ENCODE measurements at places on chromosomes 4 and X.

GRCh38 chr4:26907731-26908599 lies 47.3 kb downstream of the STIM2 start:
- DNase-seq, result peak; percentile 14

- DNase-seq, result no peak
These were observed 56.8 kb upstream of the EMCN start for GRCh38 chr4:100574607-100575006.

GRCh38 chr4:158236304-158237030 lies 26.2 kb downstream of the TMEM144 start:
- no peak for DNase-seq

DNA sequence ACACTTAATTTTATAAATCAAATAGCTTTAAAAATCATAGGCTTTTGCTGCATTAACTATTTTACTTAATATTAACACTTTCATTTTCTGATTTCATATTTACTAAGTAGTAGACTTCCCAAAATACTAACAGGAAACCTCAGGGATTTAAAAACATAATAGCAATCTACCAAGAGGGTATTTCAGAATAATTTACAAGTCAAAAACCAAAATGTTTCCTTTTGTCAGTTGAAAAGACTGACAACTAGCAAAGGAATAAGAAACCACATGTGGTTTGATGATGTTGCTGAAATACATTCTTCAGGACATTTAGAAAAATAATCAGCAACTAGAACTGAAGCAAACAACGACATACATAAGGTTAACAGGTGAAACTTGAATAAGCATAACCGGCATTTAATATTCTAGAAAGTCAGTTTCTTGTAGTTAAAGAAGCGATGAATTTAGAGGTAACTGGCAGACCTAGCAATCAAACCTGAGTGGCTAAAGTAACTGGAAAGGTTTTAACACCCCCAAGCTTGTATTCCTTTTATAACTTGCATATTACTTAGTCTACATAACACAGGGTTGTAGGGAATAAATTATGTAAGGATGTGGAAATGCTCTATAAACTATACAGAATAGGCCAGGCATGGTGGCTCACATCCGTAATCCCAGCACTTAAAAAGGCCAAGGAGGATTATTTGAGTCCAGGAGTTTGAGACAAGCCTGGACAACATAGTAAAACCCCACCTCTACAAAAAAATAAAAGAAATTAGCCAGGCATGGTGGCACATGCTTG lies 40.0 kb downstream of the DHX15 start:
- DNase-seq, result no peak

DNA sequence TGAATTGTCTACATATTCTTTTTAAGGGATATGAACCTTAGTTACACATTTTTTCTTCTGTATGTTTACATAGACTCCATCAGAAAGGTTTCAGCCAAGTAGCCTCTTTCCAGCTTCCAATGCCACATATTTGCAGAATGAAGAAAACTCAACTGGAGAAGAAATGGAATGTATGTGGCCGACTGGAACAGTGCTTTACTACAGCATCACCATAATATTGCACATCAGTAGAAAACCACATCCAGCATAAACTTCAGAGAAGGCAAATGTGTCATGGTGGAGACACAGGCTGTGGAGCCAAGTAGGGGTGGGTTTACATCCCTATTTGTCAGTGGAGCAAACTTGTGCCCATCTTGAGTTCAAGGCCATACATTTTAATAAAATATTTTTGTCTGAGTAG lies 204.8 kb upstream of the LDB2 start:
- DNase-seq, result peak; percentile 76

GRCh38 chr4:89242864-89243732 lies 64.5 kb downstream of the GPRIN3 start:
- peak; percentile 21 for DNase-seq

DNA sequence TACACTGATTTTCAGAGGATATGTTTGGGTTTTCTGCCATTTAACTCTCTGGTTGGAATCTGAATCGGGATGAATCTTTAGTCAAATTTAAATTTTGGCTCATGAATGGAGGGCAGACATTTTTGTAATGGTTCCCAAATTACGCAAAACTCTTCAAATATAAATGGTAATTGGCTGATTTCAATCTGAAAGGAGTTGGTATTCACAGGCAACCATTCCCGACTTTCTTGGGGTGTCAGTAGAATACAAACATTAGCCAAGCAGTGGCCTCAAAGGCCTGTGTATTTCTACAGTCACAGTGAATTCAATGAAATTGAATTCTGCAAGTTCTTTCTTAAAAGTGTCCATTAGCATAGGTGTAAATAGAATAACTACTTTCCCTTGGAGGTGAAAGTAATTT lies 668.8 kb upstream of the PRKX start:
- DNase-seq, result no peak

DNA sequence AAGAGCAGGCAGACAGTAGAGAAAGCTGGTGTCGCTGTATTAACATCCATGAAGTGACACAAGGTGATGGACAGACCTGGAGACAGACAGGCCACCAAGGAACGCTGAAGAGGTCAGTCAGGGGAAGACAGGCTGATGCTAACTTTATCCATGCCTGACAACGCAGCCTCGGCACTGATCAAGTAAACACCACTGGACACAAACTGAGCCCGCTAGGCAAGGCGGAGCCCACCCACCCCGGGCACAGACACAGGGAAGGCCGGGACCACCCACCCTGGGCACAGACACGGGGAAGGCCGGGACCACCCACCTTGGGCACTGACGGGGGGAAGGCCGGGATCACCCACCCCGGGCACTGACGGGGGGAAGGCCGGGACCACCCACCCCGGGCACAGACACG lies 18.8 kb downstream of the PPP2R3B start:
- no peak for DNase-seq

DNA sequence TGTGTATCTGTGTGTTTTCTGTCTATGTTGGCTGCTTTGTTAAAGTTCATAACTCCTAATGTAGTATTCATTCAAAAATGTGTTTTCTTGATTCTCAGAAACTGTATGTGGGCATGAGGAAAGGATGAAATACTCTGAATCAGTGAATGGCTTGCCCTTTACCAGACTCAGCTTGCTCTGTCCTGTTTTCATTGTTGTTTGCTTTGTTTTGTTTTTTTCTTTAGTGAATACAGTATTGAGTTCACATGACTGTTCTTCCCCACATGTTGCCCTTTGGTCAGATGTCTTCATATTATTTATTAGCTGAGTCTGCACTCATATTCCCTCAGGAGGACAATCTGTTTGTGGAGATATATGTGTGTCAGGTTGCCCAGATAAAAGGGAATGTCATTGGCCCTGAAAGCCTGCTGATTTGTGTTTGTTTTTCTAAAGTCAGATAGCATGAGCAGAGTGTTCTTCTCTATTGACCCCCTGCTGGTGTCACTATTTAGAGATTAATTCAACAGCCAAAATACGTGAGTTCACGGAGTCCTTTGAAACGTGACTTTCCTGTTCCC lies 1184.4 kb downstream of the RPA4 start:
- DNase-seq, result no peak

GRCh38 chr4:33437406-33437805 lies 2717.2 kb downstream of the PCDH7 start:
- peak; percentile 17 for DNase-seq

DNA sequence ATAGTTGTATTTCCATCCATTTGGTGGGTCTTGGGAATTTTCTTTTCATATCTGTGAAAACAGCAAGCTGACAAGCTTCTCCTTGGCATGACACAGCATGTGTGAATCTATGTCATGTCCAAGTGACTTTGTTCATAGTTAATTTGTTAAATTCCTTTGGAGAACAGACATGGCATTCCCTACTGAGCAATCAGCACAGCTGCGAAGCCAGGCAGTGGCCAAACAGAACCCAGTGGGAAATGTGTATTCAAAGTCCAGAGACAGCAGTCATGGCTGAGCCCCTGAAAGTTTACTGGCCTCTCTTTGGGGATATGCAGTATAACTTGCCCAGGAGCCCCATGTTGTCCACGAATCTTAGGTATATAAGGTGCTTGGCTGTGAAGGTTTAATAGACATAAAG lies 474.7 kb downstream of the NKX6-1 start:
- DNase-seq, result peak; percentile 12

DNA sequence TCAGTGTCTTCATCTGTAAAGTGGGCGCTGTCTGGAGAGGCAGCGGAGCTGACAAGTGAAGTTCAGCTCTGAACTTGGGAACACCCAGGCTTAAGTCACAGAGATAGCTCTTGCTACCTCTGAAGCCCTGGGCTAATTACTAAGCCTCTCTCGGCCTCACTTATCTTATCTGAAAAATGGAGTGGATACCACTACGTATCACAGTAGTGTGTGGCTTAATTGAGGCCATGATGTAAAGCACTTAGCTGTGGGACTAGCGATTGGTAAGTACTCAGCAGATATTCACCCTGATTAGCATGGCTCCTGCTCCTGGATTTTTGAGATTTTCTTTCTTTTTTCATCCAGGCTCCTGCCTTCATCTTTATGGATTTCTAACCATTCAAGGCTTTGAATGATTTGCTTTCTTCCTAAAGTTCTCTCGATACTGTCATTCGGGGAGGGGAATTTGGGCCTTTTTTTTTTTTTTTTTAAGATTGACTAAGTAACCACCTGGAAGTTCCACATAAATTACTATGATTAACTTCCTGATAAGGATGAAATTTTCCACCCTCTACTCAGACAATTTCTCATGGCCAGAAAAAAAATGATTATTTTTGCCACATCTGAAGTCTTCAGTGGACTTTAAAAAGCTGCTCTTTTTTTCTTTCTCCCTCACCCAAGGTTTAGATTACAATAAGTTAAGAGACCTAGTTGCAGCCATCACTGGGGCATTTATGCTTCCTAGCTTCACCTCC lies 17.1 kb downstream of the LDB2 start:
- no peak for DNase-seq

GRCh38 chrX:11296051-11296450 lies 2.8 kb downstream of the AMELX start:
- no peak for DNase-seq

- no peak for DNase-seq
These were observed 98.0 kb upstream of the STIM2 start for GRCh38 chr4:26762650-26763049.

DNA sequence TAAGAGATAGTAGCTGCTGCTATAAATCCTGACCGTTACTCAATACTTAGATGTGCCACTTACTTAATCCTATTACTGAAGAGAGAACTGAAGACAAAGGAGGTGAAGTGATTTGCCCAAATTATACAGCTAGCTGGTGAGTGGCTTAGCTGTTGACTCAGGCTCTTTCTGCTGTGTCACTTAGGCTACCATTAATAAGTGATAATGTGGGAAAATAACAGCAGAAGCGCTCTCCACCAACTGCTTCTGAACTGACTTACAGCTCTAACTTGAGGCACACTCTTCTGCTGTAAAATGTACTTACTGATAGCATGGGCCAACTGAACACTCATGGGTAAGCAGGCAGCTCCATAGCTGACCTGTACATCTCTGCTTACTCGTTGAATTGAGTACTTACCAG lies 7.5 kb upstream of the KLHL5 start:
- no peak for DNase-seq

DNA sequence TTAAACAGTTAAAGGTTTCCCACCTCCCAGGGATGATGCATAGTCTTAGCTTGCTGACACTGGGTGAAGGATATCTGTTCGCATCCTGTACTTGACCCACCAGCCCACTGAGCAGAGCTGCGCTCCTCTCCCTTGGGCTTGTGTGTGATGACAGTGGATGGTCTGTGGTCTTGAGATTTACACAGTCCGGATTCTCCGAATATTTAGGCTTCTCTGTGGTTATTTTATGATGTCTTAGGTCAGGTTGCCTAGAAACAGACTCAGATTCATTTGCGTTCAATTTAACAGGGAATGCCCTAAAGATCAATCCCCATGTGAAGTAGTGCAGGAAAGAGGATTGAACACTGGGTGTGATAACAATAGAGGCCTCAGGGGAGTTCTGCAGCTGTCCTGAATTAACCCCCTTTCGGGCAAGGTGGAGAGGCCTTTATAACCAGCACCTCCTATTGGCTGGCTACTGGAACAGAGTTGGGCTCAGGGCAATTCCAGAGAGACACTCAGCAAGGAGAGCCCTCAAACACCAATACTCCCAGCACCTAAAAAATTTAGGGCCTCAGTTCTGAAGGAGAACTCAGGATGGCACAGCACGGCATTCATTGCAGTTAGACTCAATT lies 653.2 kb upstream of the GALNT7 start:
- no peak for DNase-seq

DNA sequence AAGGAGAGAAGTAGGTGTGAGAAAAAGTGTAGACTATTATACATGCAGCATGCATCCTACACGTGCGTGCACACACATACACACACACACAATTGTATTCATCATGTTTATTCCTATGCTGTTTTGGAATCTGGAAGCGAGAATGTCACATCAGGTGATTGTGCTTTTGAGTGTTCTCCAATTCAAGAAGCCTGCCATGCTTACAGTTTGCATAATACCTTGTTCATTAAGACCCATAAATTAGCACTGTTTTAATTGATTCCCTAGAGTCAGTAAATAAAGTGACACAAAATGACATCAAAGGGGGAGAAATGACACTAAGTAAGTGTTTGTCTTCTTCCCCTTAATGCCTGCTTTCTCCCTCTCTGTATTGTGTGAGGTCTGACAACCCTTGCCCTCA lies 336.1 kb upstream of the IGFBP7 start:
- DNase-seq, result no peak

Measured in muscle of back (tissue), 13 donors.